Activated CD4-positive, alpha-beta T cell treated with anti-CD3 and anti-CD28 coated beads, Interleukin-2, amount 50 U/mL, for 1 hour (primary cell): ENCODE measurements at places on chromosomes 4 and X.

GRCh38 chr4:21092531-21092930 lies 392.3 kb downstream of the PACRGL start:
- no peak for DNase-seq

- DNase-seq, result no peak
These were observed 1138.1 kb upstream of the PRKX start for GRCh38 chrX:4851534-4851933.

DNA sequence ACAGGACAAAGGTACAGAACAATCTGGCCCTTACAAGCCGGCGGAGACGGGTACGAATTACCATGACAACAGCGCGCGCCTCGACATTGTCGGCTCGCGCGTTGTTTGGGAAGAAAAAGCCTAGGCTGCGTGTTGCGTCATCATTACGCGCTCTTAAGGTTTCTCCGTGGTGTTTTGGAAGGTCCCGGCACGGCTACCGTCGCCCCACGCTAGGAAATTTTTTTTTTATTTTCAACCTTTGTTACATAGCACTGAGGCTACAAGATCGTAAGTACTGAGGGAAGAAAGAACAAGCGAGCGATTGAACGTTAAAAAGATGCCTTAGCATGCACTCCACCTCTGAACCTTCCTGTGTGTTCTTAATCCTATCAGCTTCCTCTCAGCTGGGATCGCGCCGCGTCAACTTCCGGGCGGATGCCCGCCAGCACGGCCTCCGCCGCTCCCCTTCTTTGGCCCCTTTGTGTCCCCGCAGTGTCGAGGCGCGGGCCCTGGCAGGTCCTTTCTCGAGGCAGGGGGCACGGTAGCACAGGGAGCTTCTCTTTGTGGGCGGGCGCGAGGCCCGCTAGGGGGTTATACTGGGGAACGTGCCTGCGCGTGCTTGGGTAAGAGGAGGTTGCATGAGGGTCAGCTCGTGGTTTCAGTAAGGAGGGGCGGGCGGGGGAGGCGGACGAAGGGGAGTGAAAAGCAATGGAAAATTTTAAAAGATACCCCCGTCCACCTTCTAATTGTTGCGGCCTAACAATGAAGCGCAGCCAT lies at the start of gene SMARCAD1:
Gene SMARCAD1 (plus strand): TSS at position 397 of the 756 bp plus-strand sequence. CDS start 530 bp downstream, outside the sequence.
- peak; percentile 88 for DNase-seq

GRCh38 chrX:150363561-150364346 lies 637 bp downstream of the MAMLD1 start:
- DNase-seq, result no peak

GRCh38 chrX:153765138-153766079 lies 1.4 kb downstream of the PLXNB3 start:
- no peak for DNase-seq

GRCh38 chr4:101853691-101854090 lies 63.2 kb downstream of the BANK1 start:
- no peak for DNase-seq

GRCh38 chr4:159292137-159292896 lies 189.4 kb downstream of the RAPGEF2 start:
- DNase-seq, result no peak

GRCh38 chr4:10664408-10664807 lies 20.2 kb downstream of the CLNK start:
- no peak for DNase-seq
